Chondrocyte (in vitro differentiated cells): ENCODE measurements at places on chromosomes 6 and 20.

DNA sequence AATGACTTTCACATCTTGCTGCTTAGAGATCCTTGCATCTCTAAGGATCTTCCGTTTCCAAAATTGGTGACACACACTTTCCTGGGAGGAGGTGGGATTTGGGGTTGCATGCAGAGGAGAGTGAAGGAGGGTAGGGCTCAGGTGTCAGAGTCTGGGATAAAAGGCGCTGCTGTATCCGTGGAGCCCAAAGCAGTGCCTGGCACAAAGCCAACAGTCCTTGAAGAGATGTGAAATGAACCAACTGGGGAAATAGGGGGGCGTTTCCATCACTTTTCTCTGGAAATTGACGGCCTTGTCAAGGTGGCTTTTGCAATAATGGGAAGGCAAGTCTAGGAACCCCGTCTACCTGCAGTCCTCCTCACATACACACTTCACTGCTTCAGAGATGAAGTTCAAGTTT lies 59.5 kb upstream of the NELFCD start:
- H3K27me3 ChIP-seq = peaks cover 9% of the 10 kb centered on the region
- no peaks in the 10 kb centered on the region for H3K36me3 ChIP-seq
- DNase-seq = no peak
- H3K27ac ChIP-seq = no peak overlapping the region

GRCh38 chr6:167748046-167748445 lies 78.7 kb upstream of the AFDN start:
- no peak overlapping the region for H3K4me3 ChIP-seq
- H3K27ac ChIP-seq = no peak overlapping the region
- peaks cover 21% of the 10 kb centered on the region for H3K27me3 ChIP-seq
- no peaks in the 10 kb centered on the region for H3K36me3 ChIP-seq
- H3K4me1 ChIP-seq = no peaks in the 10 kb centered on the region

DNA sequence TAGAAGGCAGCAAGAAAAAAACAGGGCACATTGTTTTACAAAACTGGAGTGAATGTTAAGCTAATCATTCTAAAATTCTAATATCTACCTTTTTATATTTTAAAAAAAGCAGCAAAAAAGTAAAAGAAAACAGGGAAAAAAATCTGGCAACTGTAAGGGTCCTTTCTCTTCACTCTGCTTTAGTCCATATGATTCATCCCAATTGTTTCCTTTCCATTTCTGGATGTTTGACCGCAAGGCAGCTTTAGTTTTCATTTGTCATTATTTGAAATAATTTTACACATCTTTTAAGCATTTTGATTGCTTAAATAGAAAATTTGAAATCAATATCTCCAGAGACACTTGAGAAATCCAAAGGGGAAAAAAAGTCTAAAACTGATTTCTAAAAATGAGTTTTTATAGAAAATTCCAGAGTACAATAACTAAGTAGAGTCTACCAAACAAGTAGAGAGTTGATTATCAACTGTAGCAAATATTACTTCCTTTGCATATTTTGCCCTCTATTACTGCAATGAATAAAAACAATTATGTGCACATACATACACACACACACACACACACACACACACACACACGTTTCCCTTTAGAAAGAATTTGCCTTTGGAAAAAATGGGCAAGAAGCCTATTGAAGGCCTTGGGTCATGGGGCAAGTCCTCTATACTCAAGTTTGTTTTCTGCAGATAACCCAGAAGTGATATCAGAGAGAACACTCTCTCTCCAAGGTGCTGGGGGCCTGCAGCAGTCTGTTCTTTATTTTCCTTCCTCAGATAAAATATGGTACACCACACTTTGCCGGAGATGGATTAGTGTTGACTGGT lies 259.7 kb downstream of the HACE1 start:
- no peak overlapping the region for H3K27ac ChIP-seq
- H3K4me1 ChIP-seq = peaks cover 41% of the 10 kb centered on the region
- no peaks in the 10 kb centered on the region for H3K27me3 ChIP-seq
- H3K36me3 ChIP-seq = no peaks in the 10 kb centered on the region
- H3K4me3 ChIP-seq = no peak overlapping the region

- no peak for DNase-seq
- no peak overlapping the region for H3K4me3 ChIP-seq
Observed at GRCh38 chr6:113172531-113172966, 684.6 kb upstream of the MARCKS start.

GRCh38 chr6:119476024-119476423 lies 126.5 kb upstream of the MAN1A1 start:
- peaks cover 19% of the 10 kb centered on the region for H3K4me1 ChIP-seq
- DNase-seq = no peak
- peaks cover 15% of the 10 kb centered on the region for H3K27me3 ChIP-seq

DNA sequence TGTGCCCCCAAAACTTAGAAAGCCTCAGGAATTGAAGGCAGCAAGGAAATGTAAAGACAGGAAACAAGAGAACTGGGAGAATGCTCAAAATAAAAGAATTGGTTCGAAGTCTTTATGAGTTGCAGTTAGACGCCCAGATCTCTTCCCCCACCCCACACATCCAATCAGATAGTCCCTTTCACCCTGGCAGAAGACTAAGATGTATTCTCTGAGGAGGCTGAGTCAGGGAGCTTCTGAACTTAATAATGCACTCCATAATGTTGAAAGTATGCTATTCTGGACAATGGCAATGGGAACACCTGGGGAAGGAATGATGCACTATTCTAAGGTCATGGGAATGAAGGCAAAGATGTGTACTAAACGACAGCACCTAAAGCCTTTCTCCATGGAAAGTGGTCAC lies 173.6 kb downstream of the MTFR2 start:
- peaks cover 2% of the 10 kb centered on the region for H3K27me3 ChIP-seq
- DNase-seq = no peak
- H3K27ac ChIP-seq = no peak overlapping the region
- no peaks in the 10 kb centered on the region for H3K4me1 ChIP-seq

DNA sequence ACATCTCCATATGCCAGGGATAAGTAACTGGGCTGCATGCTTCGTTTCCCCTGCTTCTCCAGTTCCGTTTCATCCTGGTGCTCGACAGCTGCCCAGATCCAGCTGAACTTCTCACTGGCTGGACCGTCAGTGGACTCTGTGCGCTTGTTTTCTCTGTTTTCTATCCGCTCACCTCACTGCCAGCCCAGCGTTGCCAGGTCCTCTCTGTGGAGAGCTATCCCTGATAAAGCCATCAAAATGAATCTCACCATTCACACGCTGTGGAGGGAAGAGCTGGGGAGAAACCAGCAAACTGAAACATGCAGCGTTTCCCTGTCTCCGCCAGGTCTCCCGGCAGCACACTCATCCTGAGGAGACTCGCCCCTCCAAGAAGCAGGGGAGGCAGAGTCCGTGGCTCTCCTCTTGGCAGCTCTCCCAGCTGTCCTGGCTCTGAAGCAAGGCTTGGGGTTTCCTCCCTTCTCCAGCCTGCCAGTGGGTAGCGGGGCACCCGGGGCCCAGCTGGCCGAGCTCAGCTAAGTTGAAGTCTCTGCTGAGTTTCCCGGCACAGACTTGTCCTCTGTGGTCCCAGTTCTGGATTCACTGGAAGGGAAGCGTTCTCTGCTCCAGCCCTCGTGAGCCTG lies 160.9 kb downstream of the DTNBP1 start:
- no peaks in the 10 kb centered on the region for H3K27me3 ChIP-seq
- H3K4me3 ChIP-seq = no peak overlapping the region
- peak; percentile 92 for DNase-seq
